ENCODE measurements at places on chromosomes 2 and 18.

- no peaks in the 10 kb centered on the region for H3K36me3 ChIP-seq
- no peak overlapping the region for H3K4me3 ChIP-seq
- peaks cover 46% of the 10 kb centered on the region for H3K4me1 ChIP-seq
- DNase-seq, result peak; percentile 86
These were observed 7.8 kb upstream of the ANXA4 start for GRCh38 chr2:69734035-69734611.

GRCh38 chr18:48153613-48154481, 223.4 kb upstream of the SMAD2 start:
- H3K27ac ChIP-seq, result peak overlapping the region; percentile 38
- peak; percentile 73 for DNase-seq
- peak overlapping the region; percentile 29 for H3K4me3 ChIP-seq

GRCh38 chr2:25788457-25788856, 89.8 kb downstream of the ASXL2 start:
- H3K36me3 ChIP-seq, result peaks cover 30% of the 10 kb centered on the region
- H3K4me1 ChIP-seq, result peaks cover 40% of the 10 kb centered on the region
- DNase-seq, result no peak

- H3K27ac ChIP-seq, result no peak overlapping the region
- no peak overlapping the region for H3K4me3 ChIP-seq
- H3K4me1 ChIP-seq, result no peaks in the 10 kb centered on the region
- no peaks in the 10 kb centered on the region for H3K27me3 ChIP-seq
- no peaks in the 10 kb centered on the region for H3K36me3 ChIP-seq
These were observed 573.0 kb downstream of the GALR1 start for GRCh38 chr18:77822632-77823031.

GRCh38 chr2:121286506-121286905, 1.5 kb upstream of the TFCP2L1 start:
- H3K27me3 ChIP-seq, result peaks cover 87% of the 10 kb centered on the region
- no peaks in the 10 kb centered on the region for H3K36me3 ChIP-seq
- H3K27ac ChIP-seq, result no peak overlapping the region
- peaks cover 29% of the 10 kb centered on the region for H3K4me1 ChIP-seq
- no peak overlapping the region for H3K4me3 ChIP-seq
- no peak for DNase-seq

DNA sequence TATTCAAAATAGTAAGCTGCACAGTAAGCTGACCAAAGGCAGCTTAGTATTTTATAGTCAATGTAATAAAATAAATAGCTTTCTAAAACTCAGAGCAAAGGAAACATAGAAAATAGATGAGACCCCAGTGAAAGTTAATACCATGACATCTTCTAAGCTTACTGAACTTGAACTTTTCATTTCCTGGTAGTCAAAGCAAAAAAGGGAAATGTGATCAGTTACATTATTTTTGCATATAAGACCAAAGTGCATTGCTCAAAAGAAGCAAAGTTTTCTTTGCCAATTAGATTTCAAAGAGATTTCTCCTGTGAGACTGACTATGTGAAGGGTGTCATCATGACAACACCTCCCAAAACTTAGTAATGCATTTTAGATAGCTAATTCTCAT, 70.2 kb downstream of the MYO1B start:
- no peak overlapping the region for H3K4me3 ChIP-seq
- no peaks in the 10 kb centered on the region for H3K36me3 ChIP-seq
- peaks cover 31% of the 10 kb centered on the region for H3K4me1 ChIP-seq
- no peaks in the 10 kb centered on the region for H3K27me3 ChIP-seq

All from HepG2 (cell line).